Stimulated activated CD4-positive, alpha-beta T cell treated with anti-CD3 and anti-CD28 coated beads, Interleukin-4, amount 100 ng/mL, for 48 hours (primary cell): ENCODE measurements at places on chromosomes 16 and 17.

DNA sequence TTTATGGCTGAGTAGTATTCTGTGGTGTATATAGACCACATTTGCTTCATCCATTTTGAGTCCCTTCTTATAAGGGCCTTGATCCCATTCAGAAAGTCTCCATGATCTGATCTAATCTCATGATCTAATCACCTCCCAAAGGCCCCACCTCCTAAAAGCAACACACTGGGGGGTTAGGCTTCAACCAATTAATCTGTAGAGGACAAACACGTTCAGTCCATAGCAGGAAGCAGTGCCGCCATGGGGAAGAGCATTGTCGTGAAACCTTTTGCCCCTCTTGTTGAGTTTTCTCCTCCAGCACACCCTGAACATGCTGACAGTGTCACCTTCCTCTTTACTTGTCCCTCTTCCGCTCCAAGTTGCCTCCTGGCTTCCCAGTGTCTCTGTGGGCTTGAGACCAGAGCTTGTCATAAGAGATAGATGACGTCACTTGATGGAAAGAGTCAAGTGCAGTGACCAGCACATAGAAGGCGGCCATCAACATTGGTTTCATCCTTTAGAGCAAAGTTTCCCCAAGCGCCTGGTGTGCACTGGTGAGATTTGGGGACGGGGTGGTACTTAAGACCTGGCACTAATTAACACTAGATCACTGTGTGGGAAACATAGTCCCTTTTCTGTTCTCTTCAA lies 74.1 kb downstream of the PRKCB start:
- no peak for DNase-seq

GRCh38 chr17:80270836-80271235 lies 10.2 kb downstream of the RNF213 start:
- peak; percentile 47 for DNase-seq

GRCh38 chr16:16178455-16179162 lies 44.7 kb downstream of the ABCC6 start:
- no peak for DNase-seq

GRCh38 chr17:50280068-50280467 lies 5.8 kb downstream of the TMEM92 start:
- DNase-seq = no peak

DNA sequence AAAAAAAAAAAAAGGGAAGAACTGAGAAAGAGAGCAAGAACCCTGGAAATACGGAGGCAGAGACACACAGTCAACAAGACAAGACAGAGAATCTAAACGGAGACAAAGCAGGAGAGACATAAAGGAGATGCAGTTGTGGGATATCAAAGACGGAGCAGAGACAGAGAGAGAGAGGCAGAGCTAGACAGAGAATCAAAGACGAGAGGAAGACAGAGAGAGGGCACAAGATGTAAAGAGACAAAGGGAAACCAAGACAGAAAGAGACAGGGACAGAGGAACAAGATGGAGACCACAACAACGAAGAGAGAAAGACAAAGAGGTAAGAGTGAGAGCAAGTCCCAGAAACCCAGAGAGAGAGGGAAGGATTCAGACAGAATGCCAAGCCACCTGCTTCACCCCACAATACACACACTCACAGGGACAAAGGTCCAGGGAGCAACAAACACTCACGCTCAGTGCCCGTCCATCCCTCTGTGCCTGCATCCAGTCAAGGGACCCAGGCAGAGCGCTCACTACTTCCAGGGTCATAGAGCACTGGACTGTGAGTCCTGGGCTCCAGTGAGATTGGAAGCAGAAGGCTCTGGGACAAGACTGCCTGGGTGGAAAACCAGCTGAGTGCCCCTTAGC lies 88.9 kb downstream of the C16orf78 start:
- no peak for DNase-seq
